ENCODE measurements at places on chromosomes 2 and 18.

DNA sequence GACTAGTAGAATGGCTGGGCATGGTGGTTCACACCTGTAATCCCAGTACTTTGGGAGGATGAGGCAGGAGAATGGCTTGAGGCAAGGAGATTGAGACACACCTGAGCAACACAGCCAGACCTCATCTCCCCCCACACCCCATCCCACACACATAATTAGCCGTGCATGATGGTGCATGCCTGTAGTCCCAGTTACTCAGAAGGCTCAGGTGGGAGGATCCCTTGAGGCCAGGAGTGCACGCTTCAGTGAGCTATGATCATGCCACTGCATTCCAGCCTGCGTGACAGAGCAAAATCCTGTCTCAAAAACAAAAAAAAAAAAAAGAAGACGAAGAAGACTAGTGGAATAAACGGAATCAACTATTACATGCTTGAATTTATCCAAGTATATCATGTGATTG, 150.0 kb downstream of the STK39 start:
- DNase-seq = peak; percentile 11

DNA sequence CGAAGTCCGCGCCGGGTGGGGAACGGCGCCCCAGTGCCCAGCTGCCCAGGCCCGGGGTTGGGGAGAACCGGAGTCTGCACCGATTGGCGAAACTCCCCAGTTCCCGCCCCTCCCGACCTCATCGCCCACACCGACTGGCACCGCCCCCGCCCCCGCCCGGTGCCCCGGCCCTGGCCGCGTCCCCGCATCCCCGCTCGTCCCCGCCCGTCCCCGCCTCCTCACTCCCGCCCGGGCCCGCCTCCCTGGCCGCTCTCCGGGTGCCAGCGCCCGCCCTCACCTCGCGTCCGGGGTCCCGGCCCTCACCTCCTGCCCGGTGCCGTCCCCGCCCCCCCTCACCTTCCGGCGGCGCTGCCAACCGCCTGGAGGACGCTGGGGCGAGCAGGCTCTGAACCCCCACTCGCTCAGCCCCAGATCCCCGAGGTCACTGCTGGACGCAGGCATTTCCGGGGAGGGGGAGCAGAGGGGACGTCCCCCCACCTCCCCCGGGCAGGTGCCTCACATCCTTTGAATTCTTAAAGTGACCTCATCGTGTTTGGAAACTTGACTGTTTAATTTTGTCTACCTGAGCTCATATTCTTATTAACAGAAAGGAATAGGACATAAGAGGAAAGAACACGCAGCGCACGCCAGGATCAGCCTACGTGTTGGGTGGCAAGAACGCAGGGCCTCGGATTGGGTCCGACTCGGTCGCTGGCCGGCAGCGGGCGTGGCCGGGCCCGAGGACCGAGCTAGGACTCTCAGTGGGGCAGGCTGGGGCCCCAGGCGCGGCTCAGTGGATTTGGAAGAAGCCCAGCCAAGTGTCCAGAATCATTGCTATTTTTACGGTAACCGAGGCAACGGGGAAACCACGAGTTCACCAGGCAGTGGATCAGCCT, at the start of gene FAM110C:
FAM110C (minus strand) TSS at position 35 of the 875 bp plus-strand sequence. CDS start 120 bp downstream, outside the sequence.
- DNase-seq = peak; percentile 95

DNA sequence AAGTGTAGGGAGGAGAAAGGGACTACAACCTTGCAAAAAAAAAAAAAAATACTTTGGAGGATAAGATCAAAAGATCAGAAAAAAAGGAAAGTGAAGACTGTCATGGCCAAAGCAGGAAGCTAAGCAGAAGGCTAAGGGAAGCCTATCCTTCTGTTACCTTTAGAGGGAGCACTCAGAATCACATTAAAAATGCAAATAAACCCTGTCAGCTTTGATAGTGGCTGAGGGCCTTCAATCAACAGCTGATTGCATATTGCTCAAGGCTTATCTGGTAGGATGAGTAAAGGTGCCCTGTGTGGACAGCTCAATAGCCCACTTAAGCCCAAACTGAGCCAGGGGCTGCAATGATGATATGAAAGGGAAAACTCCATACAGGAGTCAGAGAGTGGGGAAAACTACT, 1021.2 kb downstream of the LRP1B start:
- no peak for DNase-seq

DNA sequence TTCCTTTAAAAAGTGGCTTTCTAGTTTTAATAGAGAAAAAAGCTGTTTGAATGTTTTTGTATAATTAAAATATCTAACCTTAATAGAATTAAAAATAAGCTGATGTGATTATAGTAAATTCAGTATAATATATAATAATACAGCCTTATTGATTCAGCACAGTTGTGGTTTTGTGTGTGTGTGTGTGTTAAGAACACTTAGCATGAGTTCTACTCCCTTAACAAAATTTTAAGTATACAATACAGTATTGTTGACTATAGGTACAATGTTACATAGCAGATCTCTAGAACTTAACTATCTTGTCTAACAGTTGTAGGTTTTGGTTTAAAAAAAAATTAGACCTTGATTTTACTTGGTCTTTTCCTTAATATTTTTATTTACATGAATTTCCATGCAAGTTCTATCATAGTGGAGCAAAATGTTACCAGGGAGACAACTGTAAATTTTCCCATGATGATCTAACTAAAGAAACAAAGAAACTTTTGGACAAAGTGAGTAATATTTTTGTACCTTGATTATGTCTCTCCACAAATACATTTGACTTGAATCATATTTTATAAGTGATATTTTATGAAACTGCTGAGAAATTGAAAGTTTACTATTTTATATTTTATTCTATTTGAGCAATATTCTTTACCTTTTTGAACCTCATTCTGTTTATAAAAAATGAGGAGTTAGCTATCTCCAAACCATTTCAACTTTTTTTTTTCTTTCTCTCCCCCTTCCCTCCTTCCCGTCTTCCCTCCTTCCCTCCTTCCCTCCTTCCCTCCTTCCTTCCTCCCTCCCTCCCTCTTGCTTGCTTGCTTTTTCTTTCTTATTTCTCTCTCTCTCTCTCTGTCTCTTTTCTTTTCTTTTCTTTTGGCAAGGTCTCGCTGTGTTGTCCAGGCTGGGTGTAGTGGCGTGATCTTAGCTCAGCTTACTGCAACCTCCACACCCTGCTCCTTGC, 46.3 kb downstream of the ZC3H6 start:
- no peak for DNase-seq

GRCh38 chr2:239339726-239340601, 60.9 kb downstream of the HDAC4 start:
- no peak for DNase-seq

DNA sequence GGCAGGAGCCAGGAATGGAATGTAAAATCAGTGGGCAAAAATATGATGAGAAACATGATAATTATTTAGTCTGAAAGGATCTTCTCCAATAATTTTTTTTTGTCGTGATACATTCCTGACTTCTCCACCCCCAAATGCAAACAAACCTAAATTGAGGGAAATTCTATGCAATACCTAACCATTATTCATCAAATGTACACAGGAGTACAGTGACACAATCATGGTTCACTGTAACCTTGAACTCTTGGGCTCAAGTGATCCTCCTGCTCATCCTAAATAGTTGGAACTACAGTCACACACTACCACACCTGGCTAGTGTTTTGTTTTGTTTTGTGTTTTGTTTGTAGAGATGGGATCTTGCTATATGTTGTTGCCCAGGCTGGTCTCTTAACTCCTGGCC, 46.5 kb downstream of the RAB10 start:
- no peak for DNase-seq

DNA sequence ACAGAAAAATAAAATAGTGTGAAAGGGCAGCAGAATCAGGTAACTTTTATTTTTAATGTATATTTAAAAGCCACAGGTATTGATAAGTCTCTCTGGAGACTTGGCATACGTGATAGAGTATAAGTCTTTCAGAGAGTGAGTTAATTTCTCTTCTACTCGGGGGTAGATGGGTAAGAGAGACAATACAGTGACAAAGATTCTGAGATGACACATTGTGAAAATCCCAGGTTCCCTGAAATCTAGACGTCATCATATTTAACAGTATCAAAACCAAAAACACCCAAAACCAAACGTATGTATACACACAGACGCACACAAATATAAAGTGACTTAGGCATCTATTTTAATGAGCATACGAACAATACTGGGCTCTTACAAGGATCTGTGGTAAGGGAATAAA, 33.3 kb downstream of the NIF3L1 start:
- DNase-seq = no peak

- no peak for DNase-seq
Observed at GRCh38 chr18:11029021-11029420, 120.3 kb downstream of the PIEZO2 start.

GRCh38 chr2:130790804-130791616, 35.7 kb downstream of the AMER3 start:
- no peak for DNase-seq

DNA sequence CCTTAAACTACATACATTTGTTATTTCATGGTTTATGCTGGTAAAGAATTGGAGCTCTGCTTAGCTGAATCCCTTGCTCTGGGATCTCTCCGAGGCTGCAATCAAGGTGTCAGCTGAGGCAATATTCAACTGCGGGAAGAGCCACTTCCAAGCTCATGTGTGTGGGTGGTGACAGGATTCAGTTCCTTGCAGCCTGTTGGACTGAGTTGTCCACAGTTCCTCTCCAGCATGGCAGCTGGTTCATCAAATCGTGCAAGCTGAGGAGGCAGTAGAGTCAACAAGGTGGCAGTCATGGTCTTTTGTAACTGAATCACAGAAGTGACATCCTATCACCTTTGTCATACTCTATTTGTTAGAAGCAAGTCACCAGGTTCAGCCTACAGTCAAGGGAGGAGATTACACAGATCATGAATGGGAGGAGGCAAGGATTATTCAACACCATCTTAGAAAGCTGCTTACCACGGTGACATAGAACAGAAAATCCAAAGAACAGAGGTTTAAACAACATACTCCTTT, 56.9 kb downstream of the CTIF start:
- no peak for DNase-seq

DNA sequence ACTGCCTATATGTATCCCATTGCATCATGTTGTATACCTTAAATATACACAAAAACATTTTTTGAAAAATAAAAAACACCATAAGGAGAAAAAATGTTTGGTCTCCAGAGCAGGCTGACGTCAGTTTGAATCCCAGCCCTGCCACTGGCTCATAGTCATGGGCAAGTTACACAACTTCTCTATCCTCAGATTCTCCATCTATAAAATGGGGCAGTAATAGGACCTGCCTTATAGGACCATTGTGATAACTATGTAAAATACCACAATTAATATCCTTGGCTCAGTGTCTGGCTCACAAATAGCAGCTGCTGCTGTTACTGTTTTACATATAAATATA, 135.6 kb downstream of the SMAD7 start:
- DNase-seq = no peak

- no peak for DNase-seq
Observed at GRCh38 chr2:33291278-33292013, 185.0 kb upstream of the RASGRP3 start.

DNA sequence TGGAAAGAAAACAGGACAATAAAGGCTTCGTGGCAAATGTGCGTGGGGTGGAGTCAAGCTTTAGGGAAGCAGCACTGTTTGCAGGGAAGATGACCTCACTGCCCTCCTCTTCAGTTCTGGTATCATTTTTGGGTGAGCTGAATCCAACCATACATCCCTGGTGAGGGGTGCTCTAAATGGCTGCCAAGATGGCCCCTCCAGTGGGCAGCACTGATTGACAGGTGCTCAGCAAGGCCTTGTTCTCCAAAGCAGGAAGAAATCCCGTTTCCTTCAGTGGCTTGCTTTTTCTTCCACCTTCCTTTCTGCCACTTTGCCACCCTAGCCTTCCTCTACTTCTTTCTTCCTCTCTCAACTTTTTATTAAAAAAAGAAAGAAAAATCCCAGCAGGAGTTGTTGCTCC, 132.8 kb upstream of the SP5 start:
- DNase-seq = no peak

- DNase-seq = no peak
Observed at GRCh38 chr2:25273985-25274535, 67.7 kb downstream of the DNMT3A start.

DNA sequence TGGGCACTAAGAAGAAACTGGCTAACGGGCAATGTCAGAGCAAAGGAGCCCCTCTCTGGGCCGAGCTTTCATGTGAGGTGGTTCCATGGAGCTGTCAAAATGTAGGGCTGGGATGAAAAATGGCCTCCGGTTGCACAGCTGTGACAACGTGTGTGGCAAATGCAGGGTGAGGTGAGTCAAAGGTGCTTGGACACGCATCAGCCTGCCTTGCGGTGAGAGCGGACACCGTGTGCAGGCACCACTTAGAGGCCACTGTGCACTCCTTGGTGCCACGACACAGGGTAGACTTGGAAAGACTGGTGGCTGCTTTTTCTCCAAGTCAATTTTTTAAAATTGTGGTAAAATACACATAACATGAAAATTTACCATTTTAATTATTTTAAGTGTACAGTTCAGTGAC, 195.4 kb downstream of the ZBTB7C start:
- DNase-seq = peak; percentile 58

Measured in thyroid gland (tissue), 4 donors.